ENCODE measurements at places on chromosomes 6 and 20.

GRCh38 chr6:16868968-16869367, 107.7 kb upstream of the ATXN1 start:
- DNase-seq = no peak

GRCh38 chr6:168031411-168031971, 34.0 kb downstream of the KIF25 start:
- DNase-seq = no peak

GRCh38 chr6:52388790-52389189, 26.8 kb downstream of the PAQR8 start:
- no peak for DNase-seq

GRCh38 chr20:58459058-58459750, 56.0 kb downstream of the APCDD1L start:
- DNase-seq = no peak

GRCh38 chr6:28658475-28659249, 133.0 kb downstream of the GPX5 start:
- no peak for DNase-seq

GRCh38 chr6:12637960-12638641, 78.5 kb upstream of the PHACTR1 start:
- DNase-seq = no peak

GRCh38 chr20:59785986-59786795, 147.2 kb downstream of the SYCP2 start:
- no peak for DNase-seq

DNA sequence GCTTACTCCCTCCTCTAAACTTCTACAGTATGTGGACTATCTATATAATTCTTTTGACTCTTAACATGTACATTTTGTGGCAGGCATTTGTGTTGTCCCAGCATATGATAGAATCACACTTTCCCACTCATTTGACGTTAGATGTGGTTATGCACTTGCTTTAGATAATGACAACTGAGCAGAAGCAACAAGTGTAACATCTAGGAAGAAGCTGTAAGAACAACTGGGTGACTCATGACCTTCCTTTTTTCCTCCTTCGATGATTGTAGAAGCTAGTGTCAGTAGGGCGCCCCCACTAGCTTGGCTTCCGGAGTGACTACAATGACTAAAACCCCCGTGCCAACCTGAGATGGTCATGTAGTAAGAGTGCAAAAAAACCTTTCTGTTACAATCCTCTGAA, 74.6 kb upstream of the CEP85L start:
- no peak for DNase-seq

DNA sequence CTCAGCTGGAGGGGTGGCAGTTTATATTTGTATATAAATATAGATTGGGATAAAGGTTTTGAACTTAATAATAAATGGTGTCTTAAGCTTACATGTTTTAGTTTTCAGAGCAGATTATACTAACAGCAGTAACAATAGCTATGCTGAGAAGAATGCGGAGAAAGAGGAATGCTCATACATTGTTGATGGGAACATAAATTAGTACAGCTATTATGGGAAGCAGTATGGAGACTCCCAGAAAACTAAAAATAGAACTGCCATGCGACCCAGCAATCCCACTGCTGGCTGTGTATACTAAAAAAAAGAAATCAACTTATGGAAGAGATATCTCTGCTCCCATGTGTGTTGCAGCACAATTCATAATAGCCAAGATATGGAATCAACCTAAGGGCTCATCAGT, 127.9 kb downstream of the BCKDHB start:
- no peak for DNase-seq

DNA sequence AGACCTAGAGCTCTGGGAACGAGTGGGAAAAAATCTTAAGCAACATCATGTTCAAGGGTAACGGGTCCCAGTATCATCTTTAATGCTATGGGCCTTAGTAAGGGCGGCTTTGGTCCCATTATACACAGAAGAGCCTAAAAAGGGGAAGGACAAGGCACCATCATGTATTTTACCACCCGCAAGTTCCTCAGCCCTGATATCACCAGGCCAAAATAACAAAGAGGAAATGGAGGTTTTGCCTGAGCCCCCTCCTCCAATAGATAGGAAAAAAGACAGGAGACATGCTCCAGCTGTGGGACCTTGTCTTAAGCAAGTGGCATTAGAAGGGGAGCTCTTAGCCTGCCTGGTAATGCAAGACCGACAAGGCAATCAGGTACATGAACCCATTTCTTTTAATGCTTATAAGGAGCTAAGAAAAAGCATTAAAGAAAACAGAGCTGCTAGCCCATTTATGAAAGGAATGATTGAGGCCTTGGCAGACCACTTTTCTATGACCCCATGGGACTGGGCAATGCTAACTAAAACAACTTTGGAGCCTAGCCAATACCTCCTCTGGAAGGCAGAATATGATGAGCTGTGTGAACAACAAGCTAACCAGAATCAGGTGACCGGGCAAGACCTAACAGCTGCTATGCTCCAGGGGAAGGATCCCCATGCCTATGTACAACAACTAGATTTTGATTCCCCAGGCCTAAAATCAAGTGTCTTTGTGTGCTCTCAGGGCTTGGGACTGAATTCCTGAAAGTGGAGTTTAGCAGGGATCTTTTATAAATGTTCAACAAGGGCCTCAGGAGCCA, 23.2 kb downstream of the HLA-DPA1 start:
- no peak for DNase-seq

DNA sequence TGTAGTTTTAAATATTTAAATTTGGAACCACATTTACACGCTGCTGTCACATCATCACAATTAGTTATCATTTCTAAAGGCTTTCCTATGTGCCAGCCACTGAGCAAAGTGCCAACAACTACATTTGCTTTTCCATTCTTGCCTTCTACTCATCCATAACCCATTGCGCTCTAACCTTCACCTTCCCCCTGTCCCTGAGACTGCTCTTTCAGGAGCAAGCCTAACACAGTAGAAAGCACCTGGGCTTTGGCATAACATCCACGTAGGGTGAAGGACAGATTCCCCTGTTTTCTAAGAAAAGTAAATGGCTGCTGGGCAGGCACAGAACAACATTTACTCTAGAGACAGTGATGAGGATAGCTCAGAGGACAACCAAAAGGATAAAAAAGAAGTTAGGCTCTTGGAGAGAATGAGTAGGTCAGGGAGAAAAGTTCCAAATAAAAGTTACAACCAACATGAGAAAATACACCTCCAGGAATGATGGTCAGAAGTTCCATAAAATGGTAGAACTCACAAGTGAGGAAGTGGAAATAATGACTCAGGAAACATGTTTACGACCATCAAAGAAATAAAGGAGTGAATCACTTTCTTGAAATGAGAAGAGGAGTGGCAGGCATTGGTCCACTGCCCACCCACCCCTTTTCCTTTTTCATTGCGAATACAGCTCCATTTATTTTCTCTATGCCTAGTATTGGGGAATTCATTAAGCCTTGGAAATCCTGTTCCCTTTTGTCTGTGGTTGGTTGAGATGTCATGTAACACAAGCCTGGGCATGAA, 77.2 kb downstream of the PFDN4 start:
- DNase-seq = no peak

DNA sequence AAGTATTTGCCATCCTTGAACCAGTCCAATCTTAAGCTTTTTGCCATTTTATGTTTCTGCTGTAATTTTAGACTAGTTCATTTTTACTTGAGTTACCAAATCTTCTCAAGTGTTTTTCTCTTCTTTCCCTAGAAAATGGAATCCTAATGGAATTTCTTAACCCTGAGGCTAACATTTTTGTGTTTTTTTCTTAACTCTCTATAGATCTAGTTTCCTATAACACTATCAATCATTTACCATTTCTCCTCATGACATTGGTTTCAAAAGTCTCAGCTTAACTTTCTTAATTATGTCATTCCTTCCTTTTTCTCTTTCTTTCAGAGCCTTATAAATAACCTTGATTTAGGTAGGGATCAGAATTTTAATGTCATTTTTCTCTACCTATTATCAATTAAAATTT, 54.8 kb downstream of the SENP6 start:
- DNase-seq = no peak

GRCh38 chr6:70166088-70166958, 136.6 kb downstream of the COL9A1 start:
- DNase-seq = peak; percentile 9

DNA sequence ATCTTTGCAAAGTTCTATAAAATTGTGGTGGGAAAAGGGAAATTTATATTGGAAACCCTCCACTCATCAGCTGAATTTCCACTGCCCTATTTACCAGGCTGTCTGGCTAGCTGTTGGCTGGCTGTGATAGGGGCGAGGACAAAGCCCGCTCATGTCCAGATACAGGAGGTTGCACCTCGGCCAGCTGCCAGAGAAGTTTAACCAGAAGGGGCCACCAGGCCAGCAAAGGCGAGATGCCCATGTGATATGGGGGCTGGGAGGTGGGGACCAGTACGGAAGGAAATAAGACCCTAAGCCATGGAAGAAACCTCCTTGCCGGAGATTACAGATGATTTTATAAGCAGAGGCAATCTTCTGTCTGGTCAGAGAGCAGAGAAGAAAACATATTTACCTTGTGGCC, 143.8 kb downstream of the FNDC1 start:
- DNase-seq = no peak

DNA sequence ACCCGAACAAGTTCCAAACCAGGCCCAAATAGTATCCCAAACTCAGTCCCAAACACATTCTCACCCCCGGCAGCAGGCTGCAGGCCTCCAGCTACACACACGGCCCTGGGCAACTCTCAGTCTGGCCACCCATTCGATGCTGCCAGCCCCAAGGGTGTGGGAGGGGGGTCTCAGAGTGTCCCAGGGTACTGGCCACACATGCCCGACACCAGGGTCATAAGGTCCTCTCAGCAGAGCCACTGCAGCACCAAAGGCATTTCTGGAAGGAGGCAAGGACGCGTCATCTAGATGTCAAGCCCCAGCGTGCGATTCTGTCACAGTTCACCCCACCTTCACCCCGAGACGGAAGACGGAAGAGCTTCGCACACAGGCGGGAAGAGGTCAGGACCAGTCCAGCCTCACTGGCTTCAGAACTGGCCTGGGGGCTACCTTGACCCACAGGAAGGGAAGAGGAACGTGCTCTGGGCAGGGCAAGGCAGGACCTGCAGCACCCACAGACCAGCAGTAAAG, 9.5 kb downstream of the MYL9 start:
- no peak for DNase-seq

DNA sequence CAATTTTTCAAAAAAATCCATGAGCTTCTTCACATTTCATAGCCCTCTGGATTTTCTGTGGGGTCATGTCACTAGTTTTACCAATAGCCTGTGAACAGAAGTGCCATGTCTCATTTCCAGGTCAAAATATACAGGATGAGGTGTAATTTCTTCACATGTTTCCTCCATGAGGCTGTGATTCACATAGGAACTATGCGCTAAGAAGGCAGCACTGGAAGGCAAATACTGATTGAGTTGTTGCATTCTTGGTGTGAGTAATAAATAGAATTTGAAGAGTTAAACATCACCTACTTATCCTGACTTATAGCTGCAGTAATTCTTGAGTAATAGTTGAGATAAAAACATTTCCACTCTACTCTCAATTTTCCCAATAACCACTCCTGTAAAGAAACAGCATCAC, 442.3 kb downstream of the HAO1 start:
- no peak for DNase-seq

GRCh38 chr20:41182296-41183212, 45.2 kb downstream of the PLCG1 start:
- DNase-seq = no peak

- DNase-seq = peak; percentile 24
Observed at GRCh38 chr20:60057866-60058807, 99.9 kb downstream of the CDH26 start.

GRCh38 chr6:31094389-31094881, 17.9 kb downstream of the C6orf15 start:
- no peak for DNase-seq

- DNase-seq = peak; percentile 92
Observed at GRCh38 chr6:170087941-170088581, 202.8 kb downstream of the DLL1 start.

GRCh38 chr20:58906894-58907293, 54.4 kb downstream of the GNAS start:
- DNase-seq = no peak

DNA sequence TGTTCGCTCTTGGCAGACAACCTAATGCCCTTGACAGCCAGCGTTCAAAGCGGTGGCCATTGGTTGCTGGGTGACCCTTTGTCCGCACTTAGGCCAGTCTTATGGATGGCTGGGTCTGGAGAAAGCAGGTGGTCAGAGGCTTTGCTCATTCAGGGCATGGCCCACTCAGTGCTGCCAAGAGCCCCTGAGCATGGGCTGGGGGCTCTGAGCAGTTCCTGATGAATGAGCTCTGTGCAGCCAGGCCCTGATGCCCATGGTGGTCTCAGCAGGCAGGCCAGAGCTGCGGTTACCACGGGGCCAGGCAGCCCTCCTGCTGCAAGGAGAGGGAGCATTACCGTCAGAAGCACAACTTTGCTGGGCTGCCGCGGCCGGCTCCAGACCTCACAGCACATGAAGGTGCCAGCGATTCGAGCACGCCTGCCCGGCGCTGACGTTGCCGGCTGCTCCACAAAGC, 36.3 kb downstream of the CDH4 start:
- DNase-seq = no peak

DNA sequence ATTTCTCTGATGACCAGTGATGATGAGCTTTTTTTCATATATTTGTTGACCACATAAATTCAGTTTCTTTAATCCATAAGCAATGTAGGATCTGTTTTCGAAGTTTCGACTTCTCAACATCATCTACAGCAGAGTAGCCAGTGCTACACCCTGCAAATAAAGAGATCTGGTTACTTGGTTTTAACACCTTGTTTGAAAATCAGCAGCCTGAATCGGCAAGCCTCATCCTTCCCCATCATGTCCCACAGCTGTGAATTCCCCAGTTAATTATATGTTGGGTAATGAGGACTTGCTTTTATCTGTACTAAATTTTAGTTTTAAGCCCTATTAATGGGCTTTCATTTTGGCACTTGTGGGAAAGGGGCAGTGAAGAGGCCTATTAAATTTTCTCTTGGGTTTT, 80.6 kb downstream of the BMP2 start:
- no peak for DNase-seq

DNA sequence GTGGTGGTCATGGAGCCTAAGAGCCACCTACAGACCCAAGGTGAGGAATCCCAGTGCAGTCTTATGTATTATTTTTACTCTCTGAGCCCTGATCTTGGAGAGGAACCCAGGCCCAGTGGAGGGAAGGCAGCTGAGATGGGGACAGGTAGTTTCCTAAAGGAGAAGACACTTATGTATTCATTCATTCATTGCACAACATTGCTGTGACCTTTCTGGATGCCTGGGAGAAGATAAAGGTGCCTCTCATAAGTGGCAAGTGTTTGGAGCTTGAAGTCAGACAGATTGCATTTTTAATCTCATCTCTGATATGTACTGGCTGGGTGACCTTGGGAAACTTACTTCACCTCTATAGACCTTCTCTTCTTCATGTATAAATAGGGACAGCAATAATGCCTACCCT, 111.1 kb downstream of the CEBPB start:
- no peak for DNase-seq

GRCh38 chr6:92753956-92754355, 665.4 kb downstream of the EPHA7 start:
- no peak for DNase-seq

DNA sequence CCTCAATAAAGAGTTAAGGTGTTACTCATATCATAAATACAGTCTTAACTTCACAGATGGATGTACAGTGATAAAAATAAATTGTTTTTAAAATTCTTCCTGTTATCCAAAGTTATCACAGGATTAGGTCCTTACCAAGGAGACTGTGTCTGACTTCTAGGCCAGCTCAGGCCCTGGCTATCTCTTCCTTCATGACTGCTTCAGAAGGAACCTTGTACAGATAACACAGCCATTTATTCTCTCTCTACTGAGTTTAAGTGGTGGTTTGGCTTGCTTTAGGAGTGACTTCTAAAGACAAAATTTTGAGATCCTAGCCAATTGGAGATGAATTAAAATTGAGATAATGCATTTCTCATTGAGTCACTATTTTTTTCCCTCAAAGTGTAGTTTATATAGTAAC, 40.8 kb upstream of the RNF182 start:
- no peak for DNase-seq

GRCh38 chr6:91664327-91664959, 1077.6 kb upstream of the MAP3K7 start:
- DNase-seq = no peak

All from GM19239 (cell line).